ENCODE measurements at places on chromosomes 5 and 9.

DNA sequence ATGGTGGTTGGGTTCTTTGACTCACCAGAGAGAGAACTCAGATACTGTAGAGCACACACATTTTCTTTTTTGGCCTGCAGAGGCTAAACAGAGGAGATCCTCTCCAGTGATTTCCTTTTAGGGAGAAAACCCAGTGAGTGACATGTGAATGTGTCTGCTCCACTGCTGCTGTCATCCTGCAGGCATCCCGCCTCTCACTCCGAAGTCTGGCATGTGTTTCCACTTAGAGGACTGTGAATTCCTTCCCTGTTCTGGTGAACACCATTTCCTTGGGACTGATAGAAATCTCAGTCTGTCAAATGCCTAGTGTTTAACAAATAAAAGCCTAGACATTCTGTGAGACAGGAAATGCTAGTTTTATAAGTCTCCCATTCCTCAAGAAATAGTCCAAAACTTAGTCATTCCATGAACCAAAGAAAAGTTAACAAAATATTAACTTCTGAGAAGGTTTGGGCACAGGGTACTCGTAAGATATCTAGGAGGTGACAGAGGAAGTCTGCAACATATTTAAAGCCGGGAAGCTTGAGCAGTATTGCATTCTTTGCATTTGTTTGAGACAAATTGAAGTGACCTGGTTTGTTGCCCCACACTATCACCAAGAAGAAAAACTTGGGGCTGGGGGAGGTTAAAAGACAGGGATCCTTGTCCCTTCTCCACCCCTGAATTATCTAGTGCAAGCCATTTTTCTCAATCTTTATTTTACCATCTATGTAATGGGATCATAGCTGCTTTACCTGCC lies 74.9 kb upstream of the NIPAL4 start:
- no peak for DNase-seq

DNA sequence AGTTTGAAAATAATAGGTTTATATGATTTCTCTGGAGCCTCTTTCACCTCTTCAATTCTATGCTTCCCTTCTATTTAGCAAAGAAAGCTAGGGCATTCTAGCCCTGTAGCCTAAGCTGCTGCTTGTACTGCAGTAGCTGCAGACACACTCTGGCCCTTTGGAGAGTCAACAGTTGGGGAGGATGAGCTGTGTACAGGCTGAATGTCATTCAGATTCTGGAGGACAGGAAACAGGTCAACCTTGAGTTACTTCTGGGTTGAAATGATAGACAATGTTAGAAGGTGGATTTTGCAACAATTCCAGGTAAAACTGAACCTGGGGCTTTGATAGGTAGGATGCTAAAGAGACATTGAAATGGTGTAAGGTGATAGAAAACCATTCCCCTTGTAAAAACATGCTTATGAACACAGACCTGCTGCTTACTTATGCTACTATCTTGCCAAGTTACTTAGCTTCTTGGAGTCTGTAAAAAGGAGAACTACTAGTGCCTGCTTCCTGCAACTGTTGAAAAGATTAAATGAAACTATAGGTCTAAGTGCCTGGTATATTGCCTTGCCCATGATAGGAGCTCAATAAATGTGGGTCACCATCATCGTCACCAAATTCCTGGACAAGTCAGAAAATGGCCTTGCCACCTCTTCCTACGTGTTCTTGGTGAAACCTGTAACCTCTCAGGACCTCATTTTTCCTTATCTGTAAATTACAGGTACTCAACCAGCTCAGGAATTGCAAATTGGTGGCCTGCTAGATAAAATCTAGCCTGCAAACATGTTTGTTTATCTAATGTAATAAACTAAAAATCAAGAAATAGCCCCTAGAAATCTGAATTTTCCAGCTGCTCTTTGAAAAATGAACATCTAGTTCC lies 83.7 kb downstream of the GALNT10 start:
- DNase-seq, result no peak

DNA sequence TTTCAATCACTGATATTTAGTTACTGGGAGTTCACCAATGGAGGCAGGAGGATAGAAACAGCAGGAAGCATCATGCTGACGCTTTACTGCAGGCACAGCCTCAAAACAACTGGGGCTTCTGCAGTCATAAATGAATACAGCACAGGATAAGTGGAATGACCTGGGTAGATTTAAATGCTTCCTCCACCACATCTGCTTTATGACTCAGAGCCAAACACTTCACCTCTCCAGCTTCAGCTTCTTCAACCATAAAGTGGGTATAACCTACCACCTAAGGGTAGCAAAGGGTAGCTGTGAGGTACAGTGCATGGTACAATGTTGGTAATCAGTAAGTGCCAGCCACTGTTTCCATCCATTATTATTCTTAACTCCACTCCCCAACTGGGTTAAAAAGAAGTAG lies 28.4 kb downstream of the RASEF start:
- DNase-seq, result no peak

DNA sequence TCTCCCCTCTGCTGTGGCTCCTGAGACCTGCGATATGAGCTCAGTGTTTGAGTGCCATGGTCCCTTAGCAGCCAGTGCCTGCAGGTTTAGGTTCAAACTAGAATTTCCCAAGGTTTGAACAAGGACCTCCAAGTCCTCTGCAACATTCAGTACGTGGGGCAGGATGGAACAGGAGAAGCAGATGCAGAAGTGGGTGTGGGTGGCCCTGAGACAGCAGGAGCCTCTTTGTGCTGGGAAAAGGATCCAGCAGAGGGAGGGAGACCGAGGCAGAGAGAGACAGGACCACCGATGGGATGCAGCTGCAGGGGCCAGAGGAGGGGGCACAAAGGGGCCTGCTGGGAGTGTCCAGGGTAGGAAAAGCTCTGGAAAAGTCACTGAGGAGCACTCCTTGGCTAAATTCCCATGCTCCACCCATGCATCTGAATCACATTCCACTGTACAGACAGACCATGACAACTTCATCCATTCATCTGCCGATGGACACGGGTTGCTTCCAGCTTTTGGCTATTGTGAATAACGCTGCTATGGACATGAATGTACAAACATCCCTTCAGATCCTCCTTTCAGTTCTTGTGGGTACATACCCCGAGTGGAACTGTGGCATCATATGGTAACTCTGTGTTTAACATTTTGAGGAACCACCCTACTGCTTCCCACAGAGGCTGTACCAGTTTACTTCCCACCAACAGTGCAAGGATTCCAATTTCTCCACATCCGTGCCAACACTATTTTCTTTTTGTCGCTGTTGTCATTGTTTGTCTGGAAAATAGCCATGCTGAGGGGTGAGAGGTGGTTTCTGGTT lies 26.7 kb upstream of the SUSD3 start:
- no peak for DNase-seq

DNA sequence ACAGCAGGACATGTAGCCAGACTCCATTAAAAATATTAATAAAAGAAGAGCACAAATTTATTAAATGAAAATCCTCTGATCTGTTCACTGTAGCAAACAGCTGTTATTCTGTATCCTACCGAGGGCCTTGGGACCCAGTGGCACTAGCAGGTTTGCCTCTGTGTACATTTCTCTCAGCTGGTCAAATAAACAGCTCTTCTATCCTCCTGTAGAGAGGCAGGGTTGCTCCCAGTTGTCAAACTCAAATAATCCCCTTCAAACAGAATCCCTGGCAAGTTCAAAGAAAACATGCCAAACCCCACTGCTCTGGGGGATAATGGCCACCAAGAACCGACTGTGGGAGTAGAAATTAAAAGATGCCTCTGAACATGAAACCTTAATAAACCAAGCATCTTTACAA lies 1262.0 kb upstream of the DMAC1 start:
- no peak for DNase-seq

DNA sequence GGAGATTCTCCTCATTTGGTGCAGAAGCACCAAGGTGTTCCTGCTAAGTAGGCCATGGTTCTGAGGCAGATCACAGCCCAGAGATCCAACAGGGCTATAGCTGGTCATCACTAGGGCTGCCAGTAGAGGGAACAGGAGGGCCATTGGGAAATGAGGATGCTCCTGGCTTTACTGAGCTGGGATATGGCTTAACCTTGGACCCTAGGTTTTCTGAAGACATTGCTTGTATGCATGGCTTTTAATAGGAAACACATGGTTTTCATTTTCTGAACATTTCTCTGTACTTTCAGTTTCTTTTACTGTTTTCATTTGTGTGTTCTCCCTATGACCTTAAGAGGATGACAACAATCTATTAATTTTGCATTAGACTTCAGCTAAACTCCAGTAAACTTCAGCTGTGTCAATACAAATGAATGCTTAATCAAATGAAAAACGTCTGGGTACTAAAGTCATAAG lies at the start of gene IFNW1:
IFNW1 (minus strand) TSS at position 406 of the 456 bp plus-strand sequence; CDS start at position 144, 262 bp downstream.
- no peak for DNase-seq

DNA sequence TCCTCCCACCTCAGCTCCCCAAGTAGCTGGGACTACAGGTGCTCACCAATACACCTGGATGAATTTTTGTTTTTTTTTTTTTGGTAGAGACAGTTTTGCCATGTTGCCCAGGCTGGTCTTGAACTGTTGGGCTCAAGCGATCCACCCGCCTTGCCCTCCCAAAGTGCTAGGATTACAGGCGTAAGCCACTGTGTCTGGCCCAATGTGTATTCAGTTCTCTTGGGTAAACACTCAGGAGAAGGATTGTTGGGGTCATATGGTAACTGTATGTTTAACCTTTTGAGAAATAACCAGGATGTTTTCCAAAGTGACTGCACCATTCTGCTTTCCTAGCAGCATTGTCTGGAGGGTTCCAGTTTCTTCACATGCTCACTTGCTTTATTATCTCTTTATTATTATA lies 67.4 kb downstream of the TNPO1 start:
- no peak for DNase-seq

GRCh38 chr5:115683081-115683480 lies 57.2 kb upstream of the TMED7 start:
- DNase-seq, result no peak

- DNase-seq, result no peak
Observed at GRCh38 chr9:14400658-14400995, 86.7 kb upstream of the NFIB start.

GRCh38 chr5:73317523-73317922 lies 131.1 kb downstream of the FOXD1 start:
- DNase-seq, result no peak

GRCh38 chr5:143495110-143495509 lies 91.6 kb upstream of the NR3C1 start:
- no peak for DNase-seq

- no peak for DNase-seq
Observed at GRCh38 chr9:19288081-19288480, 57.6 kb downstream of the DENND4C start.

- DNase-seq, result no peak
Observed at GRCh38 chr5:31887556-31887955, 248.6 kb downstream of the PDZD2 start.

DNA sequence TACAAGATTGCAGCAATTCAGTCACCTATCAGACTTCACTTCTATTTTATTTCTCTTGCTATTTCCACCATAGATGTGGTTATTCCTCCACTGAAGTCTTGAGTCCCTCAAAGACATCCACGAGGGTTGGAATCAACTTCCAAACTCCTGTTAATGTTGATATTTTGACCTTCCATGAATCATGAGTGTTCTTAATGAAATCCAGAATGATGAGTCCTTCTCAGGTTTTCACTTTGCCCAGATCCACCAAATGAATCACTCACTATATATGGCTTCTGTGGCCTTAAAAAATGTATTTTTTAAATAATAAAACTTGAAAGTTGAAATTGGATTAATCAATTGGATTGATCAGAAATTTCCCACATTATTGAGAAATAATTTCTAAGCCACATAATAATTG lies 1821.0 kb downstream of the EFNA5 start:
- no peak for DNase-seq

DNA sequence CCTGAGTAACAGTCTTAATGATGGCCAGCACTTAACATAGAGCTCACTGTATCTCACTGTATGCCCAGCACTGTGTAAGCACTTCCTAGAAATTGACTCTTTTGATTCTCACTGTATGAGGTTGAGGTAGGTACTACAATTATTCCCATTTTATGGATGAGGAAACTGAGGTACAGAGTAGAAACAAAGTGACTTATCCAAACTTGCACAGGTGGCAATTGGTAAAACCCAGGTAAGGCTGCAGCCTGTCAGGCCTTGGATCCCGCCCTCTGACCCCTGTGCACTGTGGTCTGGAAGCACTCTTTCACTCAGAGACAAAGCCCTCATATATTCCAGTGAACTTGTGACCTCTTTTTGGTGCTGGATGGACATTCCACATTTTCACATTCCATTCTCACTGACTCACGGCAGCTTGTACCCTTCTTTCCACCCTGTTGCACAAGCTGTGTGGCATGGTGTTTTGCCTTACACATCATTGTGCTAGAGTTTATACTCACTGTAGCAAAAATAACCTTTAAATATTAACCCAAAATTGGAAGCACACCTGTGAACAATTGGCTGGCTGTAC lies 21.7 kb downstream of the ANKRD55 start:
- no peak for DNase-seq

- peak; percentile 75 for DNase-seq
Observed at GRCh38 chr9:133130685-133131244, 9.7 kb upstream of the RALGDS start.

- DNase-seq, result no peak
Observed at GRCh38 chr9:1460143-1460769, 410.1 kb downstream of the DMRT2 start.

GRCh38 chr9:698276-698675 lies 143.2 kb upstream of the DMRT1 start:
- DNase-seq, result no peak
